Activated T-helper 2 cell treated with anti-CD3 and anti-CD28 coated beads, Interferon-gamma antibody, Interleukin-2, Interleukin-4, amounts not matched to agents 10 μg/mL and 5 μg/mL and 100 μg/mL, durations not matched to agents 14 hours and 24 hours and 36 hours (primary cell): ENCODE measurements at places on chromosomes 13 and 19. TPM values are rescaled to one million over a fixed set of nuclear protein-coding genes. Genes with fewer than 3 reads are reported as not detected.

GRCh38 chr13:91797567-91797966 lies 399.1 kb downstream of the GPC5 start:
- DNase-seq = no peak

GRCh38 chr13:39385621-39386231 lies 217.3 kb downstream of the LHFPL6 start:
- DNase-seq = no peak

DNA sequence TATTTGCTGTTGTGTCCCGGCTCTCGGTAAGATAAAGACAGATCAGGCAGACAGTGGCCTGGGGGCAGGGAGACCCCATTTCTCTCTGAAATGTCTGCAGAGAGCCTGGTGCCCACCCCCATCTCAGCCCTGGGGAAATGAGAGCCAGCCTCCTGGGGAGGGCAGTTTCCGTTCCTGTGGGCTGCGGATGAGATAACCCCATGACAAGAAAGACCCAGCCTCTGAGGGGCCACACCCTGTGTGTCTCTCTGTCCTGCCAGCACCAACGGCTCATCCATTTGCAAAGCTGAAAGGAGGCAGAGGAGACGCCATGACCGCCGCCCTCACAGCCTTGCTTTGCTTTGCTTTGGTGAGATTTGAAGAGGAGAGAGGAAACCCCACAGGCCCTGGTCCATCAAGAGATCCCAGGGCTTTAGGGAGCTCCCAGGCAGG lies 28.1 kb upstream of the KIR3DL3 start:
- DNase-seq = no peak

DNA sequence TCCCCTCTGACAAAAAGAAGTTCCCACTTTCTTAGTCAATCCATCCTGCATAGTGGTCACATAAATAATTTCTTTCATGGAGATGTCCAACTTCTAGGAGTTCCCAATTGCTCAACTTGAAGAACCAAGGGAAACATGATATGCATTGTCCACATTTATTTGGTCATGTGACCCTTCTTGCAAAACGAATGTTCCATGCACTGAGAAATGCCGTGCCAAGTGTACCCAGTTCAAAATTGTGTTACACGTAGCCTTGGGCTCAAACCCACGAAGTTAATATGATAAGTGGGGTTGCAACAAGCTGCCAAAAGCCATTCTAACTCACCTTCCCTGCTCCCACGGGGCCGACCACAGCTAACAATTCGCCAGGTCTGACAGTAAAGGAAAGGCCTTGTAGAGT lies 113.1 kb downstream of the ABCC4 start:
- no peak for DNase-seq

DNA sequence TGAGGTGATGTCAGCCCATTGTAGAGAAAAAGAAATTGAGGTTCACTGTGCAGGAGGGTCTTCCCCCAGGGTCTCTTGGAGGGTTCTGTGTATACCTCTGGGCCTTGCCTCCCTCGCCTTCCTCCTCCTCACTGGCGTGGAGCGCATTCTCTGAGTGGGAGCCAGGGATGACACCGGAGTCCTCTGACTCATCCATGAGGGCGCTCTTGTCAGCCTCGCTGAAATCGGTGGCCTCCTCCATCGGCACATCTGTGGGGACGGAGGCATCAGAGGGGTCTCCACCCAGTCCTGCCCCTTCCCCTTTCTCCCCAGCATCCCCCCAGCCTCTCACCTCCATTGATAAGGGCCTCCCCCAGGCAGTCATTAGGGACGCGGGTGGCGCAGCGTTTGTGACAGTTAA lies 16.2 kb downstream of the PRKD2 start:
- DNase-seq = no peak

DNA sequence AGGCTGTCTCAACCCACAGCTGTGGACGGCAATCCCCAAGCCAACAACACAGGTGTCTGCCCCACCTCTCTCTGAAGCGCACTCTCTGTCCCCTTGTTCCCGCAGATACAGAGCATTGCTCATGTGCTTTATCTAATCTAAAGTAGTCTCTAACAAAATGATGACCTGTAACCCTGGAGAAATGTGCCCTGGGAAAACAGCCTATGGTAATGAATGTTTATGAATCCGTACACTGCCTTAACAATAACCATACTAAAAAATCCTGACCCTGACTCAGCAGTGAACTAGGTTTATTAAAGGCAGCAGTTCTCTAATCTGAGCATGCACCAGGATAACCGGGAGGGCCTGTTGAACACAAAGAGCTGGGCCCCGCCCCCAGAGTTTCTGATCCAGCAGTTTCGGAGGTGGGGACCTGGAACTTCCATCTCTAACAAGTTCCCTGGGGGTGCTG lies 50.7 kb upstream of the SLC15A1 start:
- DNase-seq = no peak

GRCh38 chr13:107238262-107238981 lies 670.5 kb upstream of the ARGLU1 start:
- DNase-seq = no peak

DNA sequence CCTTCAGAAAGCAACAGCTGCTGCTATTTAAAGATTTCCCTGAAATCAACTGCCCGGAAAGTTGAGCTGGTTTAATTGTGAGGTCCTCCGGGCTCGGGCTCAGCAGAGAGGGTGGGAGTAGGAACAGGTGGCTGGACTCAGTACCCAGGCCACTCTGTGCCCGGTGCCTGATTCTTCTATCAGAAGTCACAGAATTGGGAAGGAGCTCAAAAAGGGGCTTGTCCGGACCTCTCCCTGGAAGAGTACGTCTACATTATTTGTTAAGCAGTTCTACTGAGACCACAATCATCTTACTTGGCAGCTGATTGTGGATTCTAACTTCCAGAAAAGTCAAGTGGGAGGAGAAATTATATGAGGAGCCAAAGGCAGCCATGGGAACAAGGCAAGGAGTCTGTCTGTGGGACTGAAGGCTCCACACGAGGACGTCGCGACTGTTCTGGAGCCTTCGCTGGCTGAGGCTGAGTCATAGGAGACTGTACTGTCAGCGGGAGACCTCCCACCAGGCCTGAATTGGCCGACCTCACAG lies 91.7 kb upstream of the ANKRD10 start:
- DNase-seq = no peak

GRCh38 chr13:28089065-28089464 lies 11.3 kb downstream of the FLT3 start:
- DNase-seq = no peak

DNA sequence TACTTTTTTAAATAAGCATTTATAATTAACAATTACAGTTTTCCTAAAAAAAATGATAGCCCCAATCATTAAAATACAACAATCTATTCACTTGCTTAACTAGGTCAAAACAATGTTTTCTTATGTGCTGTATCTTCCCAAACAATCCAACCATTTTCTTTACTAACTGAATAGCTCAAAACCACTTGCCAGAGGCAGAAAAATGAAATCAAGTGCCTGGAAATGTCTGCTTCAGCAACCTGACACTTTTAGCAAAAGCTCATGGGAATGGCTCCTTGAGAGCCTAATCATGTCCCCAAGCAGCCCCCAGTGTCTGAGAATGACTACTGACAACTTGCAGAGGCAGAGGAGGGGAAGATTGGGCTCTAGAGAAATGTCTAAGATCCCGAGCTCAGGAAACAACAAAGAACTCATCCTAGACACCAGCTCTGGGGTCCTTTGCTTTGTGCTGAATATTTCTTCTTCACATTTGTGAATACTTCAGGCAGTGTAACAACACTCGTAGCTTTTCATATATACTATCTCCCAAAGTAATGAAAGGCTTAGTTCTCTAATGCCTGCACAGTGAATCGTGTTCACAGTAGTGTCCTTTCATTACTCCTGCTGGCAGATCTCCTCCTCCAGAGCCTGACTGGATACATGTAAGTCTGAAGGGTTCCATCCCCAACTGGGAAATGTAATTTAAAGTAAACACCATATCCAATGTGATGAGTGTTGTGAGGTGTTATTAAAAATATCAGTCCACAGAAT lies 280.0 kb downstream of the LHFPL6 start:
- no peak for DNase-seq

DNA sequence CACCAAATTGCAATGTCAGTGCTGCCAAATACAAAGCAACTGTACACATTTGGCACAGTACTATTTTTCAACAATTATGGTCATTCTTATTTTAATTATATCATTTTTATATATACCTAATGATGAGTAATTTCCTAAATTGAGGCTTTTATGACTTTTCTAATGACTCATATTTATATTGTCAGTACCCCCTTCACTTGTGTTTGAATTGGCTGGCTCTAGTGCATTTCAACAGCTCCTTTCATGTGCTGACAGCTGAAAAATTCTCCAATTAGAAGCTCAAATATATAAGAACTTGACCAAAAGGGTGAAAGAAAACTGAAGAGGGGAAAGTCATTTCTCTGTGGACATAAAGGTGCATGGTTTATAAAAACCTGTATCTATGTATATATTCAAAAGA lies 263.3 kb downstream of the SLITRK1 start:
- no peak for DNase-seq

DNA sequence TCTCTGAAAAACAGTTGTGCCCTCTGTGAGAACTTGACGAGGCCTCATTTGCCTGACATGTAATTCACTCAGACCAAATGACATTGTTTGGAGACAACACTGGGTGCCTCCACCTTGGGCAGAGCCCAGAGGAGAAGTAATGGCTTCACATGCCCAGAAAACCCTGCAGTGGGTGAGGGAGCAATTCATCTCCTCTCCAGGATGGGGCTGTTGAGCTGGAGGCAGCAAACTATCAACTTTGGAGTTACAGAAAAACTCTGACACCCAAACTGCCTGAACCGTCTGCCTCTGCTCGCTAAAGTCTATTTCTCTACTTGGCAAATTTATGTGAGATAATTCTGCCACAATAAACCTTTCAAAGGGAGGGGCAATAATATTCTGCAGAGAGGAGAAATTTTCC lies 146.9 kb downstream of the DCLK1 start:
- no peak for DNase-seq

The FPR3 gene
- not detected in 2 replicates for total RNA-seq

The DAND5 gene
- 0.16 TPM in 1 of 2 replicates, not detected in the other for total RNA-seq

The PPM1N gene
- total RNA-seq = 2.5 and 3.1 TPM in 2 replicates
